ENCODE measurements at places on chromosomes 5 and 9. TPM values are rescaled to one million over a fixed set of nuclear protein-coding genes. Genes with fewer than 3 reads are reported as not detected.

- H3K4me3 ChIP-seq, result no peak overlapping the region
- H3K27ac ChIP-seq, result no peak overlapping the region
- H3K4me1 ChIP-seq, result no peaks in the 10 kb centered on the region
Measured at GRCh38 chr5:85841653-85842052, 776.1 kb upstream of the COX7C start.

- no peaks in the 10 kb centered on the region for H3K36me3 ChIP-seq
- no peaks in the 10 kb centered on the region for H3K4me1 ChIP-seq
- peaks cover 4% of the 10 kb centered on the region for H3K27me3 ChIP-seq
- H3K27ac ChIP-seq, result no peak overlapping the region
Measured at GRCh38 chr9:93830606-93831005, 124.5 kb downstream of the BARX1 start.

- H3K4me3 ChIP-seq, result no peak overlapping the region
- H3K36me3 ChIP-seq, result no peaks in the 10 kb centered on the region
- H3K27me3 ChIP-seq, result no peaks in the 10 kb centered on the region
- DNase-seq, result no peak
Measured at GRCh38 chr9:16619914-16620520, 250.5 kb downstream of the BNC2 start.

- no peaks in the 10 kb centered on the region for H3K36me3 ChIP-seq
- no peaks in the 10 kb centered on the region for H3K4me1 ChIP-seq
- H3K27ac ChIP-seq, result no peak overlapping the region
- DNase-seq, result no peak
Measured at GRCh38 chr5:14593326-14594021, 11.9 kb downstream of the OTULINL start.

DNA sequence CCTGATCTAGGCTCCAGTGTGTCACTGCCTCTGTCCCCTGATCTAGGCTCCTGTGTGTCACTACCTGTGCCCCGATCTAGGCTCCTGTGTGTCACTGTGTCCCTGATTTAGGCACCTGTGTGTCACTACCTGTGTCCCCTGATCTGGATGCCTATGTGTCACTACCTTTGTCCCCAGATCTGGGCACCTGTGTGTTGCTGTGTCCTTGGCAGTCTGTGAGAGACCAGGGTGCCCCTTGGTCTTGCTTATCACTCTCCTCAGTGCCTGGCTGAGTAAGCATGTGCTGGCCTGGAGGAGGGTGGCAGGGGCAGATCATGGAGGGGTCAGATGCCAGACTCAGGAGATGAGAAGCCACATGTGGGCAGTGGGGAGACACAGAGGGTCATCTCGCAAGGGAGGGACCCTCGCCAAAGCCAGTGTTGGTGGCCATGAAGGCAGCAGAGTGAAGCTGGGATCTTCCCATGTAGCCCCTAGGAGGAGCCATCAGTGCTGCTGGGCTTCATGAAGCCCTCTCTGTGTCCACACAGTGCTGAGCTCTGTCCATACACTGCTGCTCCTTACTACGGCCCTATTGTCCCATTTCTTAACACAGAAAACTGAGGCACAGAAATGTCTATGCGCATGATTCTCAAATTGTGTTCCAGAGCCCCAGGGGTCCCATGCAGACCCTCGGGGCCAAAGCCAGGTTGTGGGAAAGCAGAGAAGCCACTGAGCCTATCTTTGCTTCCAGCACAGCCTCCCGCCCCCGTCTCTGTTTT, 15.5 kb downstream of the OLFML2A start:
- no peaks in the 10 kb centered on the region for H3K4me1 ChIP-seq
- DNase-seq, result no peak
- no peaks in the 10 kb centered on the region for H3K36me3 ChIP-seq
- no peaks in the 10 kb centered on the region for H3K27me3 ChIP-seq
- H3K4me3 ChIP-seq, result no peak overlapping the region
- H3K27ac ChIP-seq, result no peak overlapping the region

DNA sequence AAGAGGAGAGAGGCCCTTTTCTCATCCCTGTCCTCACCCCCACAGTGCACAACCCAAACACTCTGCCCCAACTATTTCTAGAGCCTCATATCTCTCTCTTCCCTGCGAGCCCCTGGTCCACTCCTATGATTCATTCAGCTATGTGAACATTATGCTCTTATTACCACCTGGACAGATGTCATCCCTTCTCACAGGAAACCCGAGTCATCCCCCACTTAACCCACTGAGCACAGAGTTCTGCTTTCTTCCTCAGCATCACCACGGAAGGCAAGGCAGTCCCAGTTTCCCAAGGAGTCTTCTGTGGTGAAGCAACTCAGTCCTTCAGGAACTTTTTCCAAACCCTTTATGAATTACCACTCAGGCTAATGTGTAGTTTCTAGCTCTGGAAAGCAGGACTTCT, 1.3 kb downstream of the DNAI1 start:
- no peaks in the 10 kb centered on the region for H3K36me3 ChIP-seq
- no peaks in the 10 kb centered on the region for H3K27me3 ChIP-seq
- peaks cover 10% of the 10 kb centered on the region for H3K4me1 ChIP-seq
- no peak overlapping the region for H3K27ac ChIP-seq
- DNase-seq, result no peak

The PPP3R2 gene
- not detected for total RNA-seq

The DDX41 gene
- total RNA-seq, result 58.5 TPM

The F12 gene
- 256 TPM for total RNA-seq

The CCDC180 gene
- total RNA-seq, result 3.1 TPM

The PHYHD1 gene
- 28.4 TPM for total RNA-seq

The ADAMTSL2 gene
- total RNA-seq, result 18.2 TPM
